NCI-H187 (cell line): ENCODE measurements at places on chromosomes 12 and 14.

DNA sequence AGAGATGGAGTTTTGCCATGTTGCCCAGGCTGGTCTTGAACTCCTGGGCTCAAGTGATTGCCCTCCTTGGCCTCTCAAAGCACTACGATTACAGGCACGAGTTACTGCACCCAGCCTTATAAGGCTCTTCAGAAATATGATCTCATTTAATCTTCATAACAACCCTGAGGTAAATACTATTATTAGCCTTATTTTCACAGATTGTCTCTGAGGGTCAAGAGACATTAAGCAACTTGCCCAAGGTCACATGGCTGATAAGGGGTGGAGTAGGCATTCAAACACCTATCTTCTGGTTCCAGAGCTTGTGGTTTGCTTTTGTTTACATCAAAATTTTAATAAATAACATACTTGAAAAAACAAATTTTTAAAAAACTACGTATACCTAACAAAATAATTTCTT, 5.1 kb downstream of the PRKAG1 start:
- DNase-seq: no peak

DNA sequence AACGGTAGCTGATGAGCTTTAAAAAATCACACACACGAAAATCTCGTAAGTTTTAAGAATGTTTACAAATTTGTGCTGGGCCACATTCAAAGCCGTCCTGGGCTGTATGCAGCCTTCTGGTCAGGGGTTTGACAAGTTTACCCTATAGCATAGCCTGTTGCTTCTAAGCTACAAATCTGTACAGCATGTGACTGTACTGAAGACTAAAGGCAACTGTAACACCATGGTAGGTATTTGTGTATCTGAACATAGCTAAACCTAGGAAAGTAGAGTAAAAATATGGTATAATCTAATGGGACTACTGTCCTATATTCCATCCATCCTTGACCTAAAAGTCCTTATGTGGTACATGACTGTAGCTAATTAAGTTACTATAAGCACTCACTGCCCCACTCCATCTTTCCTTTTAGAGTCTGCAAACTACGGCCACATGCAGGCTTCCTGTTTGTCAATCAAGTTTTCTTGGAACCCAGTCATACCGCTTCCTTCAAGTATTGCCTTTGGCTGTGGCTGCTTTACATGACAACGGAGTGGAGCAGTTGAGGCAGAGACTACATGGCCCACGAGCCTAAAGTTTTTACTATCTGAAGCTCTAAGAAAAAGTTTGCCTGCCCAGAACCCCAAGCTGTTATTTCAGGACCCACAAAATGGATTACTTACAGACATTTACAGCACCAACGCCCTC, 18.5 kb downstream of the KRT7 start:
- no peak for DNase-seq

DNA sequence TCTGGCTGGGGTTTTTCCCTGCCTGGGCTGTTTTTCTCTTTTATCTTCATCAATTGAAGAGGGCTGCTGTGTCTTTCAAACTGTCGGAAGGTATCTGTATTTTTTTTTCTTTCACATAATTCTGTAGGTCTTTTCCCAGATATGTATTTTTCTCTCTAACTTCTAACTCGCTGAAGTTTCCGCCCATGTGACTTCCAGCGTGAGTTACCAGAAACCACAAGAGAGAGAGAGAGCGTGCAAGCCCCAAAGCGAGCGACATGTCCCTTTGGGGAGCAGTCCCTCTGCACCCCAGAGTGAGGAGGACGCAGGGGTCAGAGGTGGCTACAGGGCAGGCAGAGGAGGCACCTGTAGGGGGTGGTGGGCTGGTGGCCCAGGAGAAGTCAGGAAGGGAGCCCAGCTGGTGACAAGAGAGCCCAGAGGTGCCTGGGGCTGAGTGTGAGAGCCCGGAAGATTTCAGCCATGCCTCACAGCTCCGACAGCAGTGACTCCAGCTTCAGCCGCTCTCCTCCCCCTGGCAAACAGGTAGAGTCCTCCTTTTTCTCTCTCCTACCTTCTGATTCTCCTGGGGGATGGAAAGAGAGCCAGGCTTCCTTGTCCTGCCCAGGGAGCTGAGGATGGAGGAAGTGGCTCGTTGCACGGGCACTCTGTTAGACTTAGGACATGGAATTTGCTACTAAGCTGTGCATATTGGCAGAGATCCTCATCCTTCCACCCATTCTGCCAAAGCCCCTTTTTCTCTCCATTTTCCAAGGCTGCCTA, at the start of gene BATF:
BATF (plus strand) TSS at position 246 of the 759 bp plus-strand sequence; CDS start at position 460, 214 bp downstream.
- DNase-seq: no peak

- DNase-seq: no peak
Observed at GRCh38 chr12:124094188-124094587, 121.2 kb downstream of the ZNF664 start.

GRCh38 chr12:85007836-85008235, 28.2 kb downstream of the TSPAN19 start:
- DNase-seq: no peak
